Stimulated activated CD4-positive, alpha-beta T cell treated with anti-CD3 and anti-CD28 coated beads, Interleukin-1b, Interleukin-23, amount 100 ng/mL, for 1 hour (primary cell): ENCODE measurements at places on chromosomes 2 and 18.

DNA sequence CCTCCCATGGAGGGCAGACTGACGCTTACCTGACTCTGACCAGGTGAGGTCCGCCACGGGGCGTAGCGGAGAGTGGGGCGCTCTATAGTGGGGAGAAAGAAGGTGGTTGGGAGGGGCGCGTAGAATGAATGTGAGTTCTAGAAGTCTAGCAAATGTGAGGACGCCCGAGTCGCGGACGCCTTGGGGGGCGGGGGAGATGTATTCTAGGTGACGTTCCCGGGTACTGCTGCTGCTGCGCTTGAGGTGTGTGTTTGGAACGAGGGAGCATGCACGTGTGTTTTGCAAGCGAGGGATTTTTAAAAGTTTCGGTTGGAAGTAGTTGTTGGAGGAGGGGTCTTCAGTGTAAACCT is 758 bp downstream of the RIF1 start:
- DNase-seq = no peak

- DNase-seq = no peak
These were observed 328.2 kb downstream of the GBX2 start for GRCh38 chr2:235839974-235840373.

DNA sequence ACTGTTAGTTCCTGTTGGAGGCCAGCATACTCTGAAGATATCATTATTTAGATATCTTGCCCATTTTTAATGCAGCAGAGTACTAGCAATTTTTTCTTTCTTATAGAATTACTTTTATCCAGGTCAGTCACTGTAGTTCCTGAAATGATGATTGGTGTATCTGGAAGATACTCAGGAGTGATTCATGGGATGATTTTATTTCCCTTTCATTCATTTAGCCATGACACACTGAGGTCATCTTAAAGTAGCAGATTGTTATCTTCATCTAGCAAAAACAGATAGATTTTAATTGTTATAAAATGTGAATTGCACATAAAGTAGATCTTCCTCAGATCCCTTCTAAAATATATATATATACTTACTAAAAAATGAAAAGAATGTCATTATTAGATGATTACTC is 109.1 kb downstream of the PIK3C3 start:
- DNase-seq = no peak

DNA sequence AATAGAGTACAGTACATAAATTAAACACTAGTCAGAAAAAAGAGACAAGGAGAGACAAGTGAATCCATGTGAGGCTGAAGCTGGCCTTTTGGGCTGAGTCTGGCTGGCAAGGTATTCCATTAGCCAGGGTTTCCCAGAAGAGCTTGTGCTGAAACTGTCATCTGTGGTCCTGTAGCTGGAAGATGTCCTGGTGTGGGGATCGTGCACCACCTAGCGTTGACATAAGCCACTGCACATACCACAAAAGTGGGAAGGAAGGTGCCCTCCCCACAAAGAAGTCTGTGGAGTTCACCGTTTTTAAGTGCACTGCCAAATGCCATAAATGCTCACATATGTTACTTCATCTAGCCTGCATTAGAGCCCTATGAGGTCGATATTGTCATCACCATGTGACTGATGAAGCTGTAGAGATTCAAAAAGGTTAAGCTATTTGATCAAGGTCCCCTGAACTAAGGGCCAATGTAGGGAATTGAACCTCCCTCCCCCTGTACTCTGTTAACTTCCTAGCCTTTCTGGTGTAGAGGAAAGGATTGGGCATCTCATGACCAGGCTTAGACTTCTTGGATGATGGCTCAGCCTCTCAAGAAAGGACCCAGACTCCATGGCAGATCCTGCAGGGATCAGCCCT is 31.9 kb upstream of the GALNT14 start:
- DNase-seq = no peak

DNA sequence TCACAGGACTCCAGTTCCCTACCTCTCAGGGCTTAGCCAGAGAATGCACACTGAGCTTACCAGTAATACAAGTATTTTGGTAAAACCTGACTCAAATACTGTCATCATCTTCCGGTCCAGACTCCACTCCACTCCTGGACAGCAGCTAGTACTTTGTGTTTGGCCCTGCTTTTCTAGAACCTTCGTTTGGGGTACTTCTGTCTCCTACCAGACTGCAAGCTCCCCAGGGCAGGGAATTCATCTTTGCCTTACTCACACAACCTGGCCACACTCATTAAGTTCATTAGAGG is 108.9 kb upstream of the CDC42EP3 start:
- DNase-seq = no peak

GRCh38 chr2:106165029-106165428 is 29.1 kb downstream of the UXS1 start:
- DNase-seq = no peak

- DNase-seq = no peak
These were observed 51.8 kb upstream of the GPR17 start for GRCh38 chr2:127594116-127594591.

GRCh38 chr2:206125901-206126300 is 33.3 kb downstream of the NDUFS1 start:
- no peak for DNase-seq

GRCh38 chr2:104408266-104408665 is 445.6 kb upstream of the POU3F3 start:
- DNase-seq = no peak

DNA sequence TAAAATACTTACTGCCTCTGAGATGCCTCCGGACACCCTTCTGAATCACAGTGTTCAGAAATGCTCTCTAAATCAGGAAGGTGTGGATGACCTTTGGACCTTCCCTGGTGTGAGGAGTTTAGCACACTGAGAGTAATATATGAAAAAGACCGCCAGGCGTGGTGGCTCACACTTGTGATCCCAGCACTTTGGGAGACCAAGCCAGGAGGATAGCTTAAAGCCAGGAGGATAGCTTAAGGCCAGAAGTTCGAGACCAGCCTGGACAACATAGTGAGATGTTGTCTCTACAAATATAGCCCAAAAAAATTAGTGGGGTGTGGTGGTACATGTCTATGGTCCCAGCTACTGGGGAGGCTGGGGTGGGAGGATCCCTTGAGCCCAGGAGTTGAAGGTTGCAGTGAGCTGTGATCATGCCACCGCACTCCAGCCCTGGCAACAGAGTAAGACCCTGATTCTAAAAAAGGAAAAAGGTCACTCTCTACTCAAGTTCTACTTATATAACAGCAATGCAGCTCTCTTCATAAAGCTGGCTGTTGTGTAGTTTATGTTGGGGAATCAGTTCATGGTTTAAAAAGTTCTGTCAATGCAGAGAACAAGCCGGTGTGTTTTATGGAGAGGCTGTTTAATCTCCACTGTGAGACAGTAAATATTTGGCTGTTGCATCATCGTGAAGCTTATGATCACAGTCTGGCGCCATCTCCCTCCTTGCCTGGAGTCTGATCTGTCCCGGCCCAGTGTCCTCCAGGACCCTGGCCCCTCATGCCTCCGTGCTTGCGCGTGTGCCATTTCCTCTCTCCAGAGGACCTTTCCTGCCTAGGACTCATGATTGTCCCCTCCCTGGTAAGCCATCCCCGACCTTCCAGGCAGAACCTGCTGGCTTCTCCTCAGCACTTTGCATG is 184.5 kb downstream of the FAM210A start:
- DNase-seq = no peak

- DNase-seq = no peak
These were observed 37.7 kb downstream of the KIF1A start for GRCh38 chr2:240782221-240782885.

GRCh38 chr2:113263546-113263945 is 15.2 kb downstream of the PAX8 start:
- DNase-seq = no peak

DNA sequence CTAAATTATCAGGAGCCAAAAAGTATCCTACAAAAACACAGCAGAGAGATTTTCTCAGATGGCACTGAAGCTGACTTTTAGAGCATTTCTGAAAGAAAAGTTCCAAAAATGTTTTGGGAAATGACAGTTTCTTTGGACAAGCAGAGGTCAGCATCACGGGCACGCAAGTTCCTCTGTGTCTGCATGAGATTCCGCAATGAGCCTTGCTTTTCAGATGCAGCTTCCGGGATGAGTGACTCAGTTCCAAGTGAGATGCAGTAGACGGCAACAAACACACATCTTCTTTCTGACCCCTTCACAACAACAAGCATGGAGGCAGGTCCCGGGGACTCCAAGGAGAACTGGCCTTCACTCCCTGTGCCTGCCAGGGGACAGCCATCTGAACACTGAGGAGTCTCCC is 76.6 kb downstream of the EIPR1 start:
- DNase-seq = no peak

GRCh38 chr2:51165534-51166260 is 133.8 kb upstream of the NRXN1 start:
- DNase-seq = no peak

- no peak for DNase-seq
These were observed 134.1 kb upstream of the CREB1 start for GRCh38 chr2:207395535-207396251.

DNA sequence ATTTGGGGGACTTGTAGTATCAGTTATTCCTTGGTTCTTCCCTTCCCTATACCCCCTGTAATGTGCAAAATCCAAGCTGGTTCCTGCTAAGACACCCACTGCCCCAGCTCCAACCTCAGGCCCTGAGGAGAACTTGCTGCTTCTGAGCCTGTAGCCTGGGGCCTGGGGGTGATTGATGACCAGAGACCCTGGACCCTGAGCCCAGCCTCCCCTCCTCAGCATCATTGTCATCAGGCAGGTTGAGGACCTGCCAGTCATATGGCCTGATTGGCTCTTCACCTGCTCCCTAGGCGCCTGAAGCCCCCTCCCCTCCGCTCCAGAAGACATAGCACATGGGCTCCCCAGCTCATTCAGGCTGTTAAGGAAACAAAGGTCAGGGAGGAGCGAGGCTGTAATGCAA is 73.8 kb upstream of the YWHAQ start:
- no peak for DNase-seq

GRCh38 chr2:212535996-212536816 is 2.4 kb downstream of the ERBB4 start:
- DNase-seq = no peak

GRCh38 chr2:222819722-222820333 is 41.0 kb upstream of the ACSL3 start:
- DNase-seq = no peak

- DNase-seq = no peak
These were observed 594 bp downstream of the RAD51AP2 start for GRCh38 chr2:17517481-17518211.

DNA sequence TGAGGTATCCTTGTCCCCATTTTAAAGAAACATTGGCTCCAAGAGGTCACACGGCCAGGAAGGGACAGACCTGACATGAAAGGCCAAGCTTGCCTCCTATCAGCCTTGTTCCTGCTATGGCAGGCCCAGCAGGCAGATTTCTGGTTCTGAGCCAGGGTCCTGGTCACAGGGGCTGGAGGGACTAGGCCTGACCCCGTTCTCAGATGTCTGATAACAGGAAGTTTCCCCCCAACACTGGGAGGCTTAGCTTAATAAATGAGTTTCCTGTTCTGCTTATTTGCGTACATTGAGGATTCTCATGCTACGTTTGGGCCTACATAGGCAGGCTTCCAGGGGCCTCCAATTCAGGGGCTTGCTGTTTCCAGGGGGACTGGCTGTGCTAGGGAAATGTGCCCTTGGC is 107.8 kb upstream of the LTBP1 start:
- DNase-seq = no peak

- no peak for DNase-seq
These were observed 3.4 kb upstream of the STAMBP start for GRCh38 chr2:73825408-73825807.

GRCh38 chr2:218394298-218395089 is 5.2 kb upstream of the CTDSP1 start:
- DNase-seq = no peak

GRCh38 chr2:86815611-86816010 is 24.9 kb upstream of the CD8A start:
- DNase-seq = no peak

- DNase-seq = no peak
These were observed 56.0 kb upstream of the PXDN start for GRCh38 chr2:1800306-1800705.

GRCh38 chr2:30283931-30284565 is 52.7 kb downstream of the LBH start:
- no peak for DNase-seq

DNA sequence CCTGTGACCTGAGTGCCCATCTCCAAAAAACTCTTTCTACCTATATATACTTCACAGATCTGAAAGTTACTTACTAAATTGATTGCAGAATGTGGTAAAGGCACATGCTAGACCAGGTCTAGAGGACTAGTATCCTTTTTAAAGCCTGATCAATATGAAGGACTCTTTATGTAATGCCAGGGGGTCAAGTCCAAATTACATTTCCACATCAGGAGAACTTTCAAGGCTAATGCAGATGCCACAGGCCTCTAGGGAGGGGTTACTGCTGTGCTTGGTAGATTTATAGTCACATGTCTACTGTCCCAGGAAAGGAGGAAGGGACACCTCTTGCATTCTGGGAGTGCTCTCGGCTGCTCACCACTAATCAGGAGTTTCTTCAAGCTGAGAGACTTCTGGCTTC is 118.4 kb upstream of the NOSTRIN start:
- no peak for DNase-seq

GRCh38 chr2:6960659-6961058 is 43.4 kb downstream of the RNF144A start:
- no peak for DNase-seq
